Glutamatergic neuron (in vitro differentiated cells): ENCODE measurements at places on chromosomes 1 and 21. TPM values are rescaled to one million over a fixed set of nuclear protein-coding genes. Genes with fewer than 3 reads are reported as not detected.
A peak's percentile ranks its signal among the peaks of the same experiment; 100 is the strongest.

Gene KIF17
- 1.6 TPM for total RNA-seq

DNA sequence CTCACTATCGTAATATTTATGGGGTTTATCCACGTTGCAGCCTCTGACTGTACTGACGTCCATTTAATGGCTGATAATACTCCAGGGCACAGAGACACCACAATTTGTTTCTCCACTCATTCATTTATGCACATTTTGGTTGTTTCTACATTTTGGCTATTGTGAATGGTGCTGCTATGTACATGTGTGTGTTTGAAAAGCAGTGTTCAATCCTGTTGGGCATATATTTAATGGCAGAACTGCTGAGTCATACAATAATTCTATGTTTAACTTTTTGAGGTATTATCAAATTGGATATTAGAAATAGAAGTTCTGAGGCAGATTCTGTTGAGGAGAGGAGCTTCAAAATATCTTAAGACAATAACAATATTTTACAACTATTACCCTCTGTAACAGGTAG is 39.0 kb upstream of the NADK start:
- DNase-seq = no peak

DNA sequence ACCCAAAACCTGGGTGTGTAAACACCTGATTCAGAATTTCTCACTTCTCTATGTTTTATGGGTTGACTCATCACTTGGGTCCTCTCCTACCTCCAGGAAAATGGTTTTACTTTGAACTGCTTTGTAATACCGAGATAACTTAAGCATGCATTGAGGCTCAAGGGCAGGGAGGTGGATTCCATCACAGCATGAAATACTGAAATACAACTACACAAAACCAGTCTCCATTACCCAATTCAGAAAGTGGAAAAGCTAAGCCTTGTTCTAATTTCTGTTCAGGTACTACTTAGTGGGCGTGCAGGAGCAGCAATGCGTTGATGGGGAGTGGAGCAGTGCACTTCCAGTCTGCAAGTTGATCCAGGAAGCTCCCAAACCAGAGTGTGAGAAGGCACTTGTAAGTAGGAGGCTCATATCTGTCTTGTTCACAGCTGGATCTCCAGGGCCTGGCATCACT is 6.1 kb upstream of the C4BPA start:
- no peak for DNase-seq

- DNase-seq = no peak
These were observed 110.7 kb downstream of the RYR2 start for GRCh38 chr1:237152506-237153335.

DNA sequence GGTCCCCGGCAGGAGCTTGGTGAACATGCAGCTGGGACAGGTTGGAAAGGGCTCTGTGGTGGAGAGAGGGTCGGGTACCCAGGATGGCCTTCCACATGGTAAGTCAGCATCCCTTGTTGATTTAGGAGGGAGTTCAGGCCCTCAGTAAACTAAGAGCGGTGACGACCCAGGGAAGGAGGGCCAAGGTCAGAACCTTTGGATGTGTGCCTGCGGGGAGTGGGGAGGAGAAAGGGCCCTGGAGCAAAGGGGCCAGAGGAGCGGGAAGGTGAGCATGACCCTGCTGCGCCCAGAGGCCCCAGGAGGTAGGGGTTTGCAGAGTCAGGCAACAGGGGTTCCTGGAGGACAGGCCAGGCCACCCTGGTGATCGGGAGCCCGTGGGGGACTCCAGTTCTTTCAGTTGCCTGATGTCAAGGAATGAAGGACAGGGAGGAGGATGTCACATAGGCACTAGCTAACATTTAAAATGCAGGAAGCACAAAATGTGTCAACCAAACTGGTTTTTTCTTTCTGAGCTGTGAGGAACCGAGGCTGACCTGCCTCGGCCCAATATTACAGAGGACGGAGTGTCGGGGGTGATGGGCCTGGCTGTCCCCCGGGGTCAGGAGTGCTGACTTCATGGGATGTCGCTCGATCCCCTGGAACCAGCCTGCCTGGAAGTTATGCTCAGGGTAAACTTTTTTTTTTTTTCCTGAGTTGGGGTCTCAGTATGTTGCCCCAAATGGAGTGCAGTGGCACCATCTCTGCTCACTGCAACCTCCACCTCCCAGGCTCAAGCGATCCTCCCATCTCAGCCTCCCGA is 117.4 kb upstream of the SLC45A1 start:
- no peak for DNase-seq

GRCh38 chr21:22885079-22885478 is 1886.9 kb downstream of the NCAM2 start:
- no peak for DNase-seq

DNA sequence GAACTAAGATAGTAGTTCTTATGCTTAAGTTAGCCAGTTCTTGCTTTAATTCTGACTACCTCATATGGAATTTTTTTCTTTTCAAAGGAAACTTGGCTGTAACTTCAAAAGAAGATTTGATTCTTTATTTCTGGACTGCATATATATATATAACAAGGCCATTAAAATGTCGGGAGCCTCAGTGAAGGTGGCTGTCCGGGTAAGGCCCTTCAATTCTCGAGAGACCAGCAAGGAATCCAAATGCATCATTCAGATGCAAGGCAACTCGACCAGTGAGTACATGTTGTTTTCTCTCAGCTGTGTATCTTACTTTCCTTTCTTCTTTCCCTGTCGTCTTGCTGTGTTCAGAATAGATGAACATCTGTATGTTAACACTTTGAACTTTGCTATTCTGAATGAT is 21.8 kb downstream of the KIF1B start:
- no peak for DNase-seq

- peak; percentile 25 for DNase-seq
These were observed 86.6 kb downstream of the SLC25A24 start for GRCh38 chr1:108113496-108113895.

- no peak for DNase-seq
These were observed 39.6 kb downstream of the FCER1A start for GRCh38 chr1:159341736-159342135.

GRCh38 chr1:207335695-207336363 is 14.4 kb downstream of the CD55 start:
- no peak for DNase-seq

GRCh38 chr1:230589951-230590350 is 52.3 kb upstream of the COG2 start:
- DNase-seq = no peak

- DNase-seq = no peak
These were observed 98.9 kb upstream of the IRF2BP2 start for GRCh38 chr1:234708700-234709395.

Gene PRPF38B
- total RNA-seq = 52.2 TPM

Gene HOOK1
- 2.1 TPM for total RNA-seq

- no peak for DNase-seq
These were observed 945.4 kb upstream of the PRMT6 start for GRCh38 chr1:106111044-106111443.
